ENCODE measurements at places on chromosomes 7 and 10. TPM values are rescaled to one million over a fixed set of nuclear protein-coding genes. Genes with fewer than 3 reads are reported as not detected.

GRCh38 chr10:43417950-43418768 is 9.2 kb upstream of the HNRNPF start:
- no peak for DNase-seq
- H3K4me3 ChIP-seq = peak overlapping the region; percentile 47
- no peaks in the 10 kb centered on the region for H3K27me3 ChIP-seq
- H3K4me1 ChIP-seq = peaks cover 20% of the 10 kb centered on the region

GRCh38 chr7:130435311-130435854 is 5.4 kb downstream of the CEP41 start:
- no peak overlapping the region for H3K4me3 ChIP-seq
- H3K36me3 ChIP-seq = peaks cover 4% of the 10 kb centered on the region
- no peaks in the 10 kb centered on the region for H3K27me3 ChIP-seq
- DNase-seq = no peak
- H3K4me1 ChIP-seq = peaks cover 21% of the 10 kb centered on the region

PLAU gene
- total RNA-seq = 4.2 TPM

DNA sequence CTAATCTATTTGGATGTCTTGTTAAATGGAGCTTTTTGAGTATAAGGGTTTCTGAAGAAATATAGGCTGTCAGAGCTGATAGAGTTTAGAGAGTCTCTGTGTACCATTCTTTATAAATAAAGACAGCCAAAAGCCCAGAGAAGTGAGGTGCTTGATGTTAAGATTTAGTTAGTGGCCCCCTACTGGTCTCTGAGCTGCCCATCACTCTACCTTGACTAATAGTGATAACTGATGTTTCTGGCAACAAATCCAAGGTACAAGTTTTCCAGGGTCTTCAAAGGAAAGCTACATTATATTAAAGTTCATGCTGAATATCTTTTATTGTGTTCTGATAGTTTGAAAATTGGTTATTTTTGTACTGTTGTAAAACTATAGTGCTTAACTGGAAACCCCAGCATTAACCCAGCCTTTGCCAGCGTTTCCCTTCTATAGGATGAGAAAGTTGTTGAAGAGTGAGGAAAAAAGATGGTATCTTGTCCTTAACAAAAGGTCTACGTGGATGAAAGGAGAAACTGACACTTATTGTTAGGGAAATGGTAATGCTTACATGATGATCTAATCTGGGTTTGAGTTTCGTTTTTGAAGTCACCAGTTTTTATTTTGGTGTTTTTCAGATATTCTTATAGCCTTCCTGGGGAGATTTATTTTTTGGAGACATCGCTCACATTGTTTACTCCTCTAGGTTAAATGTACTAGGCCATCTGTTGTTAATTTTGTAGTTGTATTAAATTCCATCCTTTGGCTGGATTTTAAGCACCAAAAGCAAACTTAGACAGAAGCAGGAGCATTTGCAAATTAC is 79.0 kb downstream of the AUTS2 start:
- peaks cover 36% of the 10 kb centered on the region for H3K4me1 ChIP-seq
- H3K27me3 ChIP-seq = no peaks in the 10 kb centered on the region
- no peak for DNase-seq
- H3K4me3 ChIP-seq = no peak overlapping the region
- H3K36me3 ChIP-seq = no peaks in the 10 kb centered on the region
- no peak overlapping the region for H3K27ac ChIP-seq

GRCh38 chr10:21506351-21506750 is 19.1 kb downstream of the SKIDA1 start:
- H3K36me3 ChIP-seq = no peaks in the 10 kb centered on the region
- peaks cover 15% of the 10 kb centered on the region for H3K27me3 ChIP-seq
- H3K27ac ChIP-seq = peak overlapping the region; percentile 5
- DNase-seq = no peak

- no peaks in the 10 kb centered on the region for H3K27me3 ChIP-seq
- H3K4me3 ChIP-seq = no peak overlapping the region
- H3K27ac ChIP-seq = no peak overlapping the region
- DNase-seq = peak; percentile 59
- no peaks in the 10 kb centered on the region for H3K36me3 ChIP-seq
These were observed 105.6 kb upstream of the COL1A2 start for GRCh38 chr7:94289071-94289470.

DNA sequence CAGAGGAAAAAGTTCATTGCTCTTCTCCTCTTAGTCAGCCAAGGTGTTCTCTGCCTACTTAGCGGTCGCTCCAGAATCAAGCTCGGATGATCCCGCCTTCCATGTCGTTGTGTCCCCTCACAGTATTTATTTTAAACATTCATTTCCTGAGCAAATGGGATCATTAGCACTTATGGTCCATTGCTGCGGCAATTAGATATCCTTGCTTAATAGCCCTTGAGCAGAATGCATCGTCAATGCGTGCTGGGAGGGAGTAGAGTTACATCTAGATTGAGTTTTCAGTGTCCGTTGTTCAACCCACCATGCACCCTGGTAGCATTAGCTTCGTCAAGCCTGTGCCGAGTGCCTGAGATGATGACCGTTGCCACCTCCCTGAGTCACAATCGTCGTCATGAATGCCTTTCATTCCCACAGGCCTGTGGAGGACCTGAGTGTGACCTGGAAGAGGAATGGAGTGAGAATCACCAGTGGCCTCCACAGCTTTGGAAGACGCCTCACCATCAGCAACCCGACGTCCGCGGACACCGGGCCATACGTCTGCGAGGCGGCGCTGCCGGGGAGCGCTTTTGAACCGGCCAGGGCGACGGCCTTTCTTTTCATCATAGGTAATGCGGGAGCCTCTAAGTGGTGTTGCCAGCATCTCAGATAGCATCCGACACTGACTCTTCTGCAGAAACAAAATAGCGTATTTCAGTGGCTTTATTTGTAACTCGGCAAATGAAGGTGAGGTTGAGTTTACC is 650.4 kb downstream of the SDK1 start:
- H3K27me3 ChIP-seq = no peaks in the 10 kb centered on the region
- no peak for DNase-seq
- H3K4me1 ChIP-seq = peaks cover 11% of the 10 kb centered on the region
- no peak overlapping the region for H3K27ac ChIP-seq

DNA sequence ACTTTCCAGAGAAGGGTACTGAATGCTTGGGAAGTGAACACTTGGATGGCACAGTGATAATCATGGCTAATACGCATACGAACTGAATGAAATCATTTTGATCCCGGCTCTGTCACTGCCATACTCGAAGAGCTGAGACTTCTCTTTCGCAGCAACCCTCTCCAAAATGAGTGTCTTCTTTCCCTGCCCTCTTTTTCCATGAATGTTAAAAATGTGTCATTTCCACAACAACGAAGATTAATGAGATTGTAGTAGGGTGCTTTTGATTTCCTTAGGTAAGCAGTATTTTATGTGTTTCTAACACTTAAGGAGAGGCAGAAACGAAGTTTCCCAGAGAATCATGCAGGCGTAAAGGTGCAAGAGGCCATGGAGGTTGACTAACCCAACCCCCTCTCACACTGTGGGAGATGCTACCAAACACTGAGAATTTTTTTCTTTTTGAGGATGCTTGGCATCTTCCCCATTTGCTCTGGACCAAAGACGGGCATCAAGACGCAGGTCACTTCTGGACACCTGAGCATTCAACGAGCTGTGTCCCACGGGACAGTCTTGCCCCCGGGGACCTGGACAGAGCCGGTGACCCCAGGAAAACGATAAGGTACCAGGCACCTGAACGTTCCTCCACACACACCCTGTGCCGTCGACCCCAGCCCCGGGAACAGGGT is 823 bp downstream of the COPG2 start:
- H3K36me3 ChIP-seq = no peaks in the 10 kb centered on the region
- H3K4me3 ChIP-seq = peak overlapping the region; percentile 86
- peaks cover 20% of the 10 kb centered on the region for H3K4me1 ChIP-seq
- H3K27me3 ChIP-seq = no peaks in the 10 kb centered on the region
- no peak for DNase-seq
- H3K27ac ChIP-seq = no peak overlapping the region

PLEKHS1 gene
- total RNA-seq = not detected

RBP3 gene
- total RNA-seq = not detected

DNA sequence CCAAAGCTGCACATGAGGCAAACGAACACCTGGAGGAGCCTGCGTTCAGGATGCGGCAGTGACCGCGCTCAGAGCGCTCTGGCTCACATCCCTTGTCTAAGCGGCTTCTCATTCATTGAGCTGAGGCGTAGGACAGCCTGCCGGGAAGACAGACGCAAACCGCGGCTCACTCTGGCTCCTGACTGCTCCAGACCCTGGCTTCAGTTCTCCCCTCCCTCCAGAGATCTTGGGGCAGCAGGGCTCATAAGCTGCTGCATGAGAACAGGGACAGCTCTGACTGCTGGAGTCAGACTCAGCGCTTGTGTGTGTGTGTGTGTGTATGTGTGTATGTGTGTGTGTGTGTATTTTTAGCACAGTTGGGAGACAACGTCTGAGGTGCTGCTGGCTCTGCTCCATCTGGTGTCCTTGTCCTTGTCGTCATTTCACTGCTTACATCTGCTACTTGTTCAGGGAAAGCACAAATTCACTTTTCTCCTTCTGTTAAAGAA is 15.8 kb upstream of the LYZL2 start:
- H3K27ac ChIP-seq = no peak overlapping the region
- H3K36me3 ChIP-seq = no peaks in the 10 kb centered on the region
- peaks cover 16% of the 10 kb centered on the region for H3K27me3 ChIP-seq

TUBB8 gene
- total RNA-seq = 0.68 TPM

DNA sequence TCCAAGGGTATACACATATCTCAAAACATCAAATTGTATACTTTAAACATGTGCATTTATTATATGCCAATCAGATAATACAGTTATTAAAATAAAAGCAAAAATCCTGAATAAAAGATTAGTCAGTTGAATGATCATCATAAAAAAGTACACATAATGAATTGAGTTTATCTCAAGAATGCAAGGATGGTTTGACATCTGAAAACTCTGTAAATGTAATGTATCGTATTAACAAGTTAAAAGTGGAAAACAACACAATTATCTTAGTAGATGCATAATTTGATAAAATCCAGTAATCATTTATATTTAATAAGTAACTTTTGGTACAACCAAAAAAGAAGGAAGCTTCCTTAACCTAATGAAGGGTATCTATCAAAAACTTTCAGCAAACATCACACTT is 86.6 kb downstream of the COL28A1 start:
- H3K4me3 ChIP-seq = no peak overlapping the region
- peaks cover 16% of the 10 kb centered on the region for H3K36me3 ChIP-seq
- H3K4me1 ChIP-seq = no peaks in the 10 kb centered on the region
- H3K27me3 ChIP-seq = no peaks in the 10 kb centered on the region

DNA sequence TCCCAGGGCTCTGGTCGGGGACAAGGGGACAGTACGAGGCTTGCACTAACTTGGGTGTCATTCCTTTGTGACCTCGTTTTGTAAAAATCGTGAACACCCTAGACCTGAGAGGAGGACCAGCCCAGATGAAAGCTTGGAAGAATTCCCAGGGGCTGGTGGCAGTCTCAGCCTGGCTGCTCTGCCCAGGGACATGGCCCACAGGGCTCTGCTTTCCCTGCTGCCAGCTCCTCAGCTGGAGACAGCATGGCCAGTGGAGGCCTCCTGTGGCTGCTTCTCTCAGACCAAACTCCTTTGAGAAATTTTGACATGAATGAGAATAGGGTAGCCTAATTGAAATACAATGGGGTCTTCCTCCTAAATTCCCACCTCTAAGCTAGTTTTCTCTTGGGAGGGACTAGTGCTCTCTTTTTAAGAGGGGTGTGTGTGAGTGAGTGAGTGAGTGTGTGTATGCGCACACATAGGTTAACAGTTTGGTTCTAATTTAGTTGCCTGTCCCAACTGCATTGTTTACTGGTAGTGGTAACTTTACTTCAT is 140.3 kb upstream of the EFCAB10 start:
- H3K27me3 ChIP-seq = no peaks in the 10 kb centered on the region
- peaks cover 28% of the 10 kb centered on the region for H3K4me1 ChIP-seq
- no peak overlapping the region for H3K4me3 ChIP-seq
- no peaks in the 10 kb centered on the region for H3K36me3 ChIP-seq
- no peak overlapping the region for H3K27ac ChIP-seq

- no peak for DNase-seq
- H3K4me1 ChIP-seq = peaks cover 17% of the 10 kb centered on the region
- H3K4me3 ChIP-seq = no peak overlapping the region
- no peak overlapping the region for H3K27ac ChIP-seq
These were observed 17.1 kb downstream of the ARHGAP21 start for GRCh38 chr10:24706479-24707118.

DNA sequence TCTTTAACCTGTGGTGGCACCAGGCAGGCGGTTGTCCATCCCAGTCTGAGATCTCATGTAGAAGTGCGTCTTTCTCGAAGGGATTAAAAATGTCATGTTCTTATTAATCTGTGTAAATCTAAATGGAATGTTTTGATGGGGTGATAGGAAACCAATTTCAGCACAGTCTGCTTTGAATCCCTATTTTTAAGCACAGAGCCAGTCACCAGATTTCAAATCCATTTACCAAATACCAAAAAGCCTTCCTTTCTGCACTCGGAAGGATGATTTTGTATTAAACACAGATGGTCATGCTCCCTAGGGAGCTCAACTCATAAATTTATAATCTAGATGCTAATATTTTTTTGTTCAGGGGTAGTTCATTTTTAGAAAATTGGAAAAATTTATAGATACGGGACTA is 160.6 kb upstream of the AOAH start:
- no peaks in the 10 kb centered on the region for H3K27me3 ChIP-seq
- H3K36me3 ChIP-seq = no peaks in the 10 kb centered on the region
- DNase-seq = no peak
- no peak overlapping the region for H3K27ac ChIP-seq

WEE2 gene
- total RNA-seq = not detected

DNA sequence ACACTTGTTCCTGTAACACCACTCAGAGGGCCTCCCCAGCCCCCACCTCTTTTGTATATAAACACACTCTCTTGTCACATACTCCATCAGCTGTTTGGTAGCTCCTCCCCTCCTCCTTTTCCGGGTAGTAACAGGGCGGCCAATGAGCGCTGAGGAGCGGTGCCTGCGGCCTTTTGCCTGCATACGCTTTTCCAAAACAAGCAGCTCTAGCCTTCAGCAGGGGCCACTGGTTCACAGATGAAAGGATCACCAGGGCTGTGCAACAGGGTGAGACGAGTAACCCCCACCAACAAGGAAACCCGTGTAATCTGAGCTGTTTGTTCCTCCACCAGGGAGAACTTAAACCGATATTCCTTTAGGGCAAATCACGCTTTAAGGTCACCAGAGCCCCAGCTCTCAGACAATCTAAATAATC is 3.9 kb downstream of the UBE2H start:
- H3K27me3 ChIP-seq = no peaks in the 10 kb centered on the region
- no peak overlapping the region for H3K27ac ChIP-seq
- peaks cover 14% of the 10 kb centered on the region for H3K4me1 ChIP-seq
- peak; percentile 70 for DNase-seq
- no peak overlapping the region for H3K4me3 ChIP-seq

DNA sequence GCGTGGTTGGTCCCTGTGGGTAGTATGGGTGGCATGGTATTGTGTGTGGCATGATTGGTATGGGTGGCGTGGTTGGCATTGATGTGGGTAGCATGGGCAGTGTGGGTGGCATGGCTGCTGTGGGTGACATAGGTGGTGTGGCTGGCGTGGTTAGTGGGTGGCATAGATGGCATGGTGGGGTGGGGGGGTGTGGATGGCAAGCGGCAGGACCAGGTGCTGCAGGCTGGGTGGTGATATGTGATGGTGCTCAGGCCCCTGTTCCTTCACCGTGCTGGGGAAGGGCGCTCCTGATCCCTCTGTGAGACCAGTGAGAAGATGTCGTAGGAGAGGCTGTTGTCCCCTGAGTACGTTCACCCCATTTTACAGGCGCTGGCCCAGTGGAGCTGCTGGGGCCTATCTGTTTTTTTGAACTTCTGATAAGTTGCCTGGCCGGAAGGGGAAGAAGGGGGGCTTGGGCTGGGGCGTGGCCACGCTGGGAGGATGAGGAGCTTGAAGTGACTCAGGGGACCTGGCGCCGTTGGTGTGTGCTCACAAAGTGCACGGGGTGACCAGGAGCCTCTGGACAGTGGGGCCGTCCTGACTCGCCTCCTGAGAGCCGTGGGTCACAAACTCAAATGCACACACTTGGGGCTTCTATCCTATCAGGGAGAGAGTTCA is 17.5 kb downstream of the INPP5A start:
- H3K27me3 ChIP-seq = no peaks in the 10 kb centered on the region
- peaks cover 3% of the 10 kb centered on the region for H3K36me3 ChIP-seq
- DNase-seq = no peak
- H3K4me1 ChIP-seq = peaks cover 10% of the 10 kb centered on the region
- H3K4me3 ChIP-seq = no peak overlapping the region
- H3K27ac ChIP-seq = no peak overlapping the region

Data from neural crest cell (in vitro differentiated cells).